ENCODE measurements at places on chromosomes 5 and 9.

GRCh38 chr5:24742334-24742733 is 97.6 kb upstream of the CDH10 start:
- DNase-seq: no peak

- DNase-seq: no peak
Observed at GRCh38 chr9:9778293-9778692, 834.5 kb downstream of the PTPRD start.

- no peak for DNase-seq
Observed at GRCh38 chr5:132656774-132657355, 1.1 kb upstream of the IL13 start.

GRCh38 chr5:116507941-116508655 is 66.5 kb downstream of the SEMA6A start:
- no peak for DNase-seq

DNA sequence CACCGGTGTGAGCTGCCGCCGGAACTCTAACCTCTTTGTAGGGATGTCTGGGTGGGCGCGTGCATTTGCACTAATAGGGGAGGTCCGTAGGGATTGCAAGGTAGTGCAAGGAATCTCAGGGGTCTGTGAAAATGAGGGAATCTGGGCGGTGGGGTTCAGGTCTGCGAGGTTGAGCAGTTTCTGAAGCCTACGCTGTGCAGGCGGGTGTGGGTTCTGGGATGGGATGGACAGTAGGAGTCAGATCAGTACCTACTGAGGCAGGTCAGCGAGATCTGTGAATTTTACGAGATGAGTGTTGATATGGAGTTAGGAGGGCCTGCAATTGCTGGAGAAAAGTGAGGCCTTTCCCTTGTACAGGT is 856 bp upstream of the ATOSB start:
- DNase-seq: no peak

GRCh38 chr5:95664204-95664786 is 17.7 kb downstream of the RFESD start:
- DNase-seq: peak; percentile 35

DNA sequence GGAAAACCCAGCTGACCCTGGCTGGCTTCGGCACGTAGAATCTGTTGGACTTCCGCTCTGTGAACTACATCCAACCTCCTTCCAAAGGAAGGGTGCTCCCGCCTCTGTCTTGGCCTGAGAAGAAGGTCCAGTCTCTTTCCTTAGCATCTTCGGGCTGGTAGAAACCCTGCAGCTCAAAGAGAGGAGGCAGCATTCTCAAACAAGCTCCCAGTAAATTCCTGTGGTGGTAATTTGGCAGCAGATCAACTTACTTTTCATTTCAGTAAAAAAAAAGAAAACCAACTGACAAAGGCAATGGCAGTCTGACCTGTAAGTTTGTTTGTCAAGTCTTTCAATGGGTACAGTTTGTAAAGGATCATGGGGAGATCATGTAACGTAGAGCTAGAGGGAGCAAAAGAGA is 176.7 kb downstream of the MED10 start:
- no peak for DNase-seq

GRCh38 chr9:130522233-130522808 is 57.1 kb upstream of the FUBP3 start:
- peak; percentile 43 for DNase-seq

- DNase-seq: no peak
Observed at GRCh38 chr9:21995666-21996398, 1.2 kb downstream of the CDKN2B-AS1 start.

GRCh38 chr5:126811515-126812198 is 34.7 kb downstream of the LMNB1 start:
- peak; percentile 47 for DNase-seq

- no peak for DNase-seq
Observed at GRCh38 chr9:89361031-89361430, 42.7 kb downstream of the SECISBP2 start.

DNA sequence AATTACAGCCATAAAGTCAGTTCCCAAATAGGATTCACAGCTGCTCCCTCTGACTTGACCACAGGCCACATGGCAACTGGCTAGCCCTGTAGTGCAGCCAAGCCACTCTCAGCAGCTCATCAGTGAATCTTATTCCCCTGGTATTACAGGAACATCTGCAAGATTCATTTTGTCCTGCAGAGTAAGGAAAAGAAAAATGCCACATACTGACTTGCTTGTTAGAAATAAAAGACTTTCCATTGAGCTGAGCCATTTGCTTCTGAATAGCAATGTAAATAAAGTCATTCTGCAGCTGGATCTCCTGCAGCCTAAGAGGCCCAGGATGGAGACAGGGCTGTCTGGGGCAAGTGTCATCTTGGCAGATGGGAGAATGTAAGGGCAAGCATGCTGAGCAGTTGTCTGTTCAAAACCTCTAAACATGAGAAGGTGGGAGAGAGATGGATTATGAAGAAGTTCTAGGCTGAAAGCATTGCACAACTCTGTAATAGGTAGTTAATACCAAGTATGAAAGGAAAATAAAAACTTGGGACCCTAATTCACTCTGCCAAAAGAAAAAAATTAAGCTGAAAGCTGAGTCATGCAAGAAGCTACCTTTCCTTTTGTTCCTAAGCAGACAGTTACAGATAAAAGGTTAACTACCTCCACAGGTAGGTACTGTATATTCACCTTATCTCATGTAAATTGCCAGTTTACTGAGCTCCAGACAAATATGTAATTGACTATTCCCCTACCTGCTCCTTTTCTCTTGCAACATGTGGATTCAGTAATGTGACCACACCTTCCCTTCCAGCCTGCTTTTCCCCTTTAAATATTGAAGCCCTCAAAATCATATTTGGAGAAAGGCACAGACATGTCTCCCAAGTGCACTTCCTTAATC is 244.4 kb upstream of the RAI14 start:
- no peak for DNase-seq

- peak; percentile 70 for DNase-seq
Observed at GRCh38 chr5:67209141-67209771, 12.7 kb upstream of the CD180 start.

- no peak for DNase-seq
Observed at GRCh38 chr5:13325765-13326164, 618.7 kb downstream of the DNAH5 start.

- DNase-seq: no peak
Observed at GRCh38 chr9:137853392-137853995, 24.1 kb upstream of the CACNA1B start.

GRCh38 chr9:13023498-13023897 is 248.7 kb downstream of the LURAP1L start:
- DNase-seq: no peak

- no peak for DNase-seq
Observed at GRCh38 chr5:111775224-111775623, 18.2 kb upstream of the NREP start.

- no peak for DNase-seq
Observed at GRCh38 chr9:33950371-33950770, 98.3 kb downstream of the UBAP2 start.

GRCh38 chr5:164335837-164336236 is 830.4 kb downstream of the MAT2B start:
- no peak for DNase-seq

GRCh38 chr5:158701007-158701391 is 398.7 kb downstream of the EBF1 start:
- no peak for DNase-seq

- no peak for DNase-seq
Observed at GRCh38 chr5:24141046-24141445, 503.7 kb downstream of the CDH10 start.

GRCh38 chr5:61120534-61120933 is 41.7 kb downstream of the SMIM15 start:
- no peak for DNase-seq

GRCh38 chr9:120348951-120349429 is 231.0 kb downstream of the CDK5RAP2 start:
- DNase-seq: peak; percentile 34

DNA sequence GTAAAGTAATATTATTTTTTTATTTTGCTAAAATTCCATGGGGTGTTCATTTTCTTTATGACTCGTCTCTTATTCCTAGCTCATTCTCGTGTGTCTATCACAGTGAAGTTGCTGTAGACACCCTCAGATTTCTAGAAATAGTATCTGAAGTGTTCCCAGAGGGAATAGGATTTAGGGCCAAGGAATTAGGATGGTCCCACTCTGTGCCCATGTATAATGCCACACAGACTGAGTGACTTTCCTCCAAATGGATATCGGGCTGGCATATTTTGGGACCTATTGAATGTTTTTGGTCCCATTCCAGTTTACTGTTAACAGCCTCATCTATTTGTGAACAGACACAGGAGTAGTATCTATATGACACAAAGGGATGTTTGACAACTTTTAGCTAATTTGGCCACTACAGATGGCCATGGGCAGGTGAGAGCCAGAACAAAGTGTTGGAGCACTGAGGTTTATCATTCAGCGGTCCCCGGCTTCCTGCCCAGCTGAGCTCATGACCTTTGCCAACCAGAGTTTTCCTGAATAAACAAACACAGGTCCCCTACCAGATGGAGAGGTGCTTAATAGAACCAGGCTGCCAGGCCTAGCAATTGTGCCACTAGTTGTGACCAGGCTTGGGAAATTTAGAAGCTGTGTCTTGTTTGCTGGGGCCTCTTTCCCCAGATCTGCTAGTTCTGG is 46.9 kb downstream of the MAP1B start:
- no peak for DNase-seq

- no peak for DNase-seq
Observed at GRCh38 chr5:87788416-87788815, 375.7 kb upstream of the CCNH start.

DNA sequence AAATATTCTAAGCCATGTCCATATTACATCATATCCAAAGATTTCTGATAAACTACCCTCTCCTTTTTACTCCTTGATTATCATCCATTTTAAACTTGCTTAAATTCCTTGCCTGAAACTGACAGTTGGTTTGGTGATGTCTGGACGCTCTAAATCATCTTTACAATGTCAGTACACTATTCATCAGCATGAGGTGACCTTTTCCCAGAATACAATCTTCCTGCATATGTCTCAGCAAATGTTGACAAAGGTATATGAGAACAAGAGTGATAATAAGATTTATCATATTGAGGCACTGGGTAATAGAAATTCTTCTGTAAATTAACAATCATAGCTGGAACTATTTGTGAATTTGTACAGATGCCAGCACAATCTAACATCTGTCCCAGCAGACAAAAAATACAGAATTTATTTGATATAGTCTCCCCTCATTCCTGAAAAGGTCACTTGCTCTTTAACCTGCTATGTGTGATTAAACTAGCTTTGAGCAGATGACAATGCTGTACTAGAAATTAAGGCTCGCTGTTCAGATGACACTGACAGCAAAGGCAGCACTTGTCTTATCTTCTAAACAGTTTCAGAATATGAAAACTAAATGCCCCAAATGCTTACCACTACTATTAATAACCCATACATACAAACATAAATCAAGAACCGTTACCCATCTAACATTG is 32.2 kb downstream of the COX7C start:
- DNase-seq: no peak

Data from activated CD4-positive, alpha-beta T cell treated with anti-CD3 and anti-CD28 coated beads for 48 hours (primary cell).